Stimulated activated CD8-positive, alpha-beta memory T cell treated with anti-CD3 and anti-CD28 coated beads, Interleukin-2, amount 100 ng/mL, for 1 hour (primary cell): ENCODE measurements at places on chromosomes 1 and 21.

GRCh38 chr1:180796897-180797640 lies 115.6 kb upstream of the KIAA1614 start:
- no peak for DNase-seq

DNA sequence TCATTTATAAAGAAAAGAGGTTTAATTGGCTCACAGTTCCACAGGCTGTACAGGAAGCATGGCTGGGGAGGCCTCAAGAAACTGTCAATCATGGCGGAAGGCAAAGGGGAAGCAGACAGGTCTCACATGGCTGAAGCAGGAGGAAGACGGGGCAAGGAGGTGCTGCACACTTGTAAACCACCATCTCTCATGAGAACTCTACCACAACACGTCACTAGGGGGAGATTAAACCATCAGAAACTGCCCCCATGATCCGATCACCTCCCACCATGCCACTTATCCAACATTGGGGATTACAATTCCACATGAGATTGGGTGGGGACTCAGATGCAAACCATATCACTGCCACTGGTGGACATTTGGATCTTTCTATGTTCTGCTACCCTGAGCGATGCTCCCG lies 351.4 kb downstream of the NPHP4 start:
- no peak for DNase-seq

GRCh38 chr21:43645976-43646375 lies 13.3 kb downstream of the HSF2BP start:
- no peak for DNase-seq

DNA sequence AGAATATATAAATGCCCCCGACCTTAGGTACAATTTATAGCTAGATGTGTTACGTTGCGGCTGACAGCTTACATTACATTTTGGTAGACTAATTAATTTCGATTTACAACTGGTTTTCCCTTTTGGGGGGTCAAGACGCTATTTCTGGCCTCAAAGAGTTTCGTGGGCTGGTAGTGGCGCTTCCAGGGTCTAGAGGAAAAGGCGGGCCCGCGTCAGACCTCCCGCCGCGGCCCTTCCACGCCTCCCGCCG lies 391 bp downstream of the IFT25 start:
- no peak for DNase-seq

DNA sequence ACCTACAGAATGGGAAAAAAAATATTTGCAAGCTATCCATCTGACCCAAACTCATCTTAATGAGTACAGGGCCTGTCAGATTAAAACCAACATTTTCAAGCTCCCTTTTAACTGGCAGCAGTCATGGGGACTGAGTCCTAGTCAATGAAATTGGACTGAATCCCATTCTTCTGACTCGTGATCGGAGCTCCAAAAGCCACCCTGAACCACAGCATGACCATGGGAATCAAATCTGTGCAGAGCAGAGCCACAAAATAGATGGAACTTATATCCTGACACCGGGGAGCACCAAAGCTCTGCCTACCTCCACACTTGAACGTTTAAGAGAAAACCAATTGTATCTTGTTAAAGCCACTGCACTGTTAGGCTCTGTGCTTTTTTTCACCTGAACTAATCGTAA lies 5.0 kb upstream of the RWDD3 start:
- DNase-seq: no peak

DNA sequence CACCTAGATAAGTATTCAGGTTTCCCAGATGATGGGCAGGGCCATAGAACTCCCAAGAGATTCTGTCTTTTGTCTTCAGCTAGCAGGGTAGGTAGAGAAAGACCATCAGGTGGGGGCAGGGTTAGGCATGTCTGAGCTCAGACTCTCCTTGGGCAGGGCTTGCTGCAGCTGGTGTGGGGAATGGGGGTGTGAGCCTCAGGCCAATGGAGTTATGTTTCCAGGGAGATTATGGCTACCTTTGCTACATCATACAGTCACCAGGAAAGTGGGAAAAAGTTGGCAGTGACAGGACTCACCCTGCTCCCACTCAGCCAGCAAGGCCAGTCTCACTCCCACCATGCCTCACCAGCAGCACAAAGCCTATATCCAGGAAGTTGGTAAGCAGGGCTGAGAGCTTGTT lies 77.8 kb downstream of the DRAM2 start:
- no peak for DNase-seq
